Fibroblast of skin of left biceps (primary cell): ENCODE measurements at places on chromosomes 13 and 19.

- no peak for DNase-seq
Measured at GRCh38 chr13:49410477-49410876, 33.4 kb downstream of the CAB39L start.

DNA sequence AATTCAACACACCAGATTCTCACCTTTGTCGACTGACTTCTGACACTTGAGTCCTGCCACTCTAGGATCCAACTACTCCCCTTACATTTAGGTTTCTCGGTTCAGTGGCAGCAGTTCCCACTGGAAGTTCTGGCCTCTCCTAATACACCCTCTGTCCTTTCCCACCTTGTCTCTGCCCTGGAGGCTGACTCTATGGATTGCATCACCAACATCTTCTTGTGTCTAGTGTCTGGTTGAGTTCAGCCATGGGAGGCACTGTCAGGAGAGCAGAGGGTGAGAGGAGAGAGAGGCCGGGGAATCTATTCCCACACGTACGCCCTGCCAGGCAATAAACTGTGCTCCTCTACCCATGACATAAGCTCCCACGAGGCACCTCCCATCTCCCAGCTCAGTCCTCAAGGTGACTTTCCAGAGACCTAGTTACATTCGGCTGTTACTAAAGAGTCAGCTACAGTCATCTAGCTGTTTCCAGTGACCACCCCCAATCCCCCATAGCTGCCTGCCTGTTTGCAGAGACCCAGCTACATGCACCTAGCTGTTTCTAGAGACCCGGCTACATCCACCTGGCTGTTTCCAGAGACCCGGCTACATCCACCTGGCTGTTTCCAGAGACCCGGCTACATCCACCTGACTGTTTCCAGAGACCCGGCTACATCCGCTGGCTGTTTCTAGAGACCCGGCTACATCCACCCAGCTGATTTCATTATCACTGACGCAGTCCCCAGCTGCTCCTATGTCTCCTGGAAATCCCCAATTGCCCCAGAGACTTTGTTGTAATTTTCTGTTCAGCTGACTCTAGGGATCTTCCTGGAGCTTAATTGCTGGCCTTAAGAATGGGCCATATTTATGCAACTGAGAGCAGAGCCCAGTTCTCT, 8.1 kb upstream of the LILRB4 start:
- DNase-seq: no peak

DNA sequence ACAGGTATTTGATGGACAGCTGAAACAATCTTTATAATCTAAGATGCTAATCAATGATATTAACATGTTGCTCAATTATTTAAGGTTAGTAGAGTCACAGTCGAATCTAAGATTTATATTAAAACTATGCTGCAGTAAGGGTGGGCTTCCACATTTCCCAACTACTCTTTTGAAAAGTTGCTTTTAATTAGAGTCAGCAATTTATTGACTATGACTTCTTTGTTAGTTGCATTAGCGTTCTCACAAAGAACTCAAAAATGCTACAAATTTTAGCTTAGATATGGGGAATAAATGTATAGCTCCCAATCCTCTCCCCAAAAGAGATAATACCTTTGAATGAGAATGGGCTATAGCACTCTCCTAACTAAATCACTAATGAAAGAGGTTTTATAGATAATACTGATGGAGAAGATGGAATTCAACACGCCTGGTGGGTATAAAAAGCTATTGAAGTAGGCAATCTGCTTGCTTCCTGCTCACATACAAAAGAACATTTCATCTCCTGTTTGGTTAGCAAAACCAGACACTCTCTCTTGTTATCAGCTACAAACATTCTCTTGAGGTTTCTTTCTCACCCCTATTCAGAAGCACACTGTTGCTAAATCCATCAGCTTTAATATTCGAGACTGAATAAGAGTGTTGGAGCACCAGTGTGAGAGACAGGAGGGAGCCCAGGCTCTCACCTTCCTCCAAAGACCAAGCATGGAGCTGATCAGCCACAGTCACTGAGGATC, 2.4 kb upstream of the FLT1 start:
- no peak for DNase-seq

GRCh38 chr13:77384999-77385398, 58.1 kb upstream of the MYCBP2 start:
- DNase-seq: no peak

- DNase-seq: peak; percentile 65
Measured at GRCh38 chr13:114130837-114131582, 1.4 kb downstream of the RASA3 start.

DNA sequence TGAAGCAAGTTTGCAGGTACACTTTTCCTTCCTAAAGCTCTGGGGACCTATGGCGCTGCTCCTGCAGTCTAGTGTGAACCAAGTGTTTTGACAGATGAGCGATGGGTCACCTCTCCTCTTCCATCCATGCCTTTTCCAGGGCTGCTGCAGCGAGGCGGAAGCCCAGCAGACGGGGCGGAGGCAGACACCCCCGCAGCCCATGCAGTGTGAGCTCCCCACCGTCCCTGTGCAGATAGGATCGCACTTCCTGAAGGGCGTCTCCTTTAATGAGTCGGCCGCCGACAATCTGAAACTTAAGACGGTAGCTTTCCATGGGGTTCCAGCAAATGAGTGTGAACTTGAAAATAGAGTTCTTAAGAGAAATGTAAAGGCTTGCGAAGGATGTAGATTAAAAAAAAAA, 37.1 kb upstream of the GPI start:
- DNase-seq: no peak

GRCh38 chr13:58611117-58611516, 979.6 kb downstream of the PCDH17 start:
- no peak for DNase-seq

DNA sequence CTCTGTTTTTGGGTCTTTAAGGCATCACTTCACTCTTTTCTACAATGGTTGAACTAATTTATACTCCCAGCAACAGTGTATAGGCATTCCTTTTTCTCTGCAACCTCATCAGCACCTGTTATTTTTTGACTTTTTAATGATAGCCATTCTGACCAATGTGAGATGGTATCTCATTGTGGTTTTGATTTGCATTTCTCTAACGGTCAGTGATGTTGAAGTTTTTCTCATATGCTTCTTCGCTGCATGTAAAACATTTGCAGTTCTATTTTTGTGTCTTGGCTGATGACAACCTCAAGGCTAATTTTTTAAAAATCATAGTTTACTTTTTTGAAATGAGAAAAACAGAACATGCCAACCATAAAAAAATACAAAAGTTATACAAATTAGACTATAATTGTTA, 258.2 kb upstream of the EDNRB start:
- DNase-seq: no peak

- DNase-seq: no peak
Measured at GRCh38 chr19:16068696-16069259, 7.5 kb upstream of the TPM4 start.

DNA sequence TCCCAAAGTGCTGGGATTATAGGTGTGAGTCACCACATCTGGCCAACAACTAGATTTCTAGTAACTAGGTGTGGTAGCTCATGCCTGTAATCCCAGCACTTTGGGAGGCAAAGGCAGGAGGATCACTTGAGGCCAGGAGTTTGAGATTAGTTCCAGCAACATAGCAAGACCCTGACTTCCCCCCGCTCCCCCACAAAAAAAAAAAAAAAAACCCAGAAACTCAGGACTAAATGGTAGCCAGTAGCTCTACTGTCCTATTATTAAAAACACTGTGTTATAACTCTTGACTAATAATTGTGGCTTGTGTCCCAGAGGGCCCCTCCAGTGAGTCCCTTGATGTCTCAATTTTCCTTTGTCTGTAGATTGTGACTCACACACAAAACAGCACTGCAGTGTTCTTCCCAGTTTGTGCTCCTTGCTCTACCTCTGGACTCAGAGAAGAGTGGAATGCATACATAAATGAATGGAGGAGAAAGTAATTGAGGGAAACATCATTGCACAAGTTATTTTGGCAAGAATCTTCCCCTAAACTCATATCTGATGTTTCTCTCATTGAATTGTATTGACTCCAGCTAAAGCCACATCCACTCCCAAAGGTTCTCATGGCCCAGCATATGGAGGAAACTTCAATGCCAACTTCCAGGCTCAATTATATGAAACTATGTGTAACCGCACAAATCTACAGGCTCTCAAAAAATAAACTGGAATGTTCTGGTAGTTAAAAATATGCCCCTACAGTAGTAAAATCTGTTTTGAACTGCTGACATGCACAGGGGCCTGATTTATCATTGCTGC, 8.8 kb downstream of the TPT1 start:
- peak; percentile 96 for DNase-seq

DNA sequence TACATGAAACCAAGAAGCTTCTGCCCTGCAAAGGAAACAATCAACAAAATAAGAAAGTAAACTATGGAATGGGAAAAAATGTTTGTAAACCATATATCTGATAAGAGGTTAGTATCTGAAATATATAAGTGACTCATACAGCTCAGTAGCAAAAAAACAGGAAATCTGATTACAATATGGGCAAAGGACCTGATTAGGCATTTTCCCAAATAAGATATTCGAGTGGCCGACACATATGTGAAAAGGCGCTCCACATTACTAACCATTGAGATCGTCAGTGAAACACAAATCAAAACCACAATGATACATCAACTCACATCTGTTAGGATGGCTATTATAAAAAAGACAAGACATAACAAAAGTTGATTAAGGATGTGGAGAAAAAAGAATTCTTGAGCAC, 2818.6 kb upstream of the PCDH20 start:
- DNase-seq: peak; percentile 75

DNA sequence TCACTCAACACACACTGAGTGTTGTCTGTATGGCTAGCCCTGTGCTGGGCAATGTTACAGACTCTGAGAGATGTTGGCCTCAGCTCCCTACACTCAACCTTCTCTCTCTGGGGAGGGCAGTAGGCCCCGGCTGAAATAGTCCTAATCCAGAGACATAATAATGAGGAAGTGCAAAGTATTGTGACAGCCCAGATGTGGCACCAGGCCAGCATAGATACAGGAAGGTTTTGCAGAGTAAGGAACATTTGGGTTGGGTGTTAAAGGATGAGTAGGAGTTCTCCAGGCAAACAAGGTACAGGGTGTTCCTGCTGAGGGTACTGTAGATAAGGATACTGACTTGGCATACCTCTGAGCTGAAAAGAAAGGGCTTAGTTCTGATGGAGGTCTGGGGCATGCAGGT, 2.4 kb downstream of the LIN7B start:
- no peak for DNase-seq

- no peak for DNase-seq
Measured at GRCh38 chr13:75938811-75939560, 302.9 kb downstream of the LMO7 start.

DNA sequence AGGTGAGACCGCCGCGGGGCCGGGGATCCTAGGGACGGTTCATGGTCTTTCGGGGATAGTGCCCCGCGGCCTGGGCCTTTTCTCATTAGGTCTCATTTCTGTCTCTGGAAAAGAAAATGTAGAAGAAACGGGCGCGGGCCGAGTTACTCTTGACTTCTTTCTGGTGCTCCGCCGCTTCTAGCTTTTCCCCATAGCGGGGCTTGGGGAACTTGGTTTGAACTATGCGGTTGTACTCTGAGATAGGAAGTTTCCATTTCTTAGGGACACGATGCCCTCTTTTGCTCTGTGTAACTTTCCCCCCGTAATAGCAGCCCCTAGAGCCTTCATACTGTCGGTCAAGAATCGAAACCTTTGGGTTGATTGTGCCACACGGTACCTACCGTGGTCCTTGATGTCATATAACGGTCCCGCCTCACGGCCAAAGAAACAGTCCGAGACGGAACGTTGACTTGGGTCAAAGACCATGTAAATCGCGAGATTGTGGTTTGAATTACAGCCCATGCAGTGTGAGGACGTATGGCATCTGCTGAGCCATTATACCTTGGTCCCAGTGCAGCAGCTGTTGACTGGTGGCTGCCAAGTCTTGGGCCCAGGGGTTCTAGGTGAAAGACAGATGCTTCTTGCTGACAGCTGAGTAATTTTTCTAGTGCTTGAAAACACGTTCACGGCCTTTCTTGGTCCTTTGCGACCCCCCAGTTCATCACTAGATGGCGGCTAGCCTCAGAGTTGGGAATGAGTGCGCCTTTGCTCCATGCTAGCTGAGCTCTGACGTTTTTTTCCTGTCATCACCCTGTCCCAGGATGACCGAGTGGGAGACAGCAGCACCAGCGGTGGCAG, 487 bp downstream of the RPS5 start:
- DNase-seq: no peak

GRCh38 chr13:67518785-67519184, 288.6 kb upstream of the PCDH9 start:
- DNase-seq: no peak
